K562 (cell line): ENCODE measurements at places on chromosomes 4 and X. TPM values are rescaled to one million over a fixed set of nuclear protein-coding genes. Genes with fewer than 3 reads are reported as not detected.

GRCh38 chrX:12197030-12197429 lies 58.8 kb downstream of the FRMPD4 start:
- DNase-seq, result no peak

- peak; percentile 31 for DNase-seq
Measured at GRCh38 chr4:174318829-174319764, 35.4 kb downstream of the CEP44 start.

GRCh38 chrX:154507673-154508383 lies 8.2 kb downstream of the FAM3A start:
- no peak for DNase-seq

DNA sequence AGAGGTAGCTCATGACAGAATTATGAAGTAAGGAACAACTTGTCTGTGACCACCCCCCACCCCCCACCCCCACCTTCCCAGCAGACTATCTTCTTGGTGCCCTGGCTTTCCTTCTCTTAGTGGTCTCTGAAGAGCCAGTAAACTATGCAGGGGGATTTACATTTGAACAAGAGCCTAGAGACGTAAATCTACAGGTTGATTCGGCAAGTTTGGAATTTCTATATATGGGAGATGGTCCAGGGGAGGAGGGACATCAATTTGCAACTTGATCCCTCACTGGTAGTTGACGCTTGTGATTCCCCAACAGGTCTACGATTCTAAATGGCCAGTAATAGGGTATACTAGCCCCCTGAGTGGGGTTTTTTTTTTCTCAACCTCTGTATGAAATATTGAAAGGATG lies 36.7 kb downstream of the IL13RA1 start:
- no peak for DNase-seq

DNA sequence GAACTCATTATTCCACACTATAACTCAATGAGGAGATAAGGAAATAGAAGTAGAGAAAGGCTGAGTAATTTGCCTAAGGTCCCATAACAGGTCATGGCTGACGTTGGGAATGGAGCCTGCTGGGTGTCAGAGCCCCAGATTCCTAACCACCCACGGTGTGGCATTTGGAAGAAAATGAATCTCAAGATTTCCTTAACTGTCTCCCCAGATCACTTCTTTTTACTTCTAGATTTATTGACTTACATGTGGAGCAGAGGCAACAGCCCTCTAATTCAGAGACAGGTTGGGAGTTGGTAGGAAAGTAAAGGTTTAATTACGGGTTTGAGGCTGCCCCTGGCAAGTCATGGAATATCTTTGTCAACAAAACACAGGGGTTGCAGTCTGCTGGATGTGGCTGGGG lies 134.0 kb downstream of the ARHGAP10 start:
- no peak for DNase-seq

NIPAL1 gene
- total RNA-seq, result 0.20 and 0.72 TPM in 2 replicates
